ENCODE measurements at places on chromosomes 11 and 22. TPM values are rescaled to one million over a fixed set of nuclear protein-coding genes. Genes with fewer than 3 reads are reported as not detected.

Gene KCNK4
- not detected for total RNA-seq

DNA sequence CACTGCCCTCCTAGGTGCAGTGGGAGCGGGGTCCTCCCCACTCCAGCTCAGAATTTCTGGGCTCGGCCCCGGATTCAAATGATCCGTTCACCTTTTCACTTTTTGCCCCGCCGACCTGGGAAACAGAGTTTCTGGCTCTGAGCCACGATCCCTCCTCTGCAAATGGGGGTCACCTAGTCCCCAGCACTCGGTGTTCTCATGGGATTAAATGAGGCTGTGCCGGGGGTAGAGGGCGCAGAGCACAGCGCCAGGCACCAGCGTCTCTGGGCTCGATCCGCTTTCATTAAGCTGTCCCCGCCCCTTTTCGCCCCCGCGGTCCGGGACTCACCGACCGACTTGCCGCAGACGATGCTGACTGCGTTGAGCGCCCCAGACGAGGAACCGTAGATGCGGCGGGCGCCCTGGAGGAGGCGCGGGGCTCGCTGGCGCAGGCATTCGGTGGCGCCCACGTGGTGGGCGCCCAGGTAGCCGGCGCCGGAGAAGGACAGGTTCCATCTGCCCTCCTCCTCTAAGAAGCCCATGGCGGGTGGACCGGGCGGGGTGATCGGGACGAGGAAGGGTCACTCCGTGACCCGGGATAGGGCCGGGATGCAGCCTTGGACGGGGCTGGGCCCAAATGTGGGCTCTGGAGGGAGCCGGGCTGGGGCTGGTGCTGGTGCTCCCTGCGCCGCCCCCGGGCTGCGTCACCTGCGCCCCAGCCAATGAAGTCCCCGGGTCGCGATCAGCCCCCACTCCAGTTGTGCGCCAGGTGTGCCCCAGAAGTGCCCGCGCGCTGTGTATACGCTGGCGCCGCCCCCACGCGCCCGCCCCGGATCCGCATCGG is at the start of gene PNPLA5:
Gene PNPLA5, minus strand, starts transcription at position 654 of the 823 bp plus-strand sequence. Its CDS starts 133 bp downstream, at position 521.
- peaks cover 51% of the 10 kb centered on the region for H3K27me3 ChIP-seq
- no peak within 1 kb of the TSS for H3K4me3 ChIP-seq
- no peaks in the 10 kb centered on the region for H3K36me3 ChIP-seq
- no peak within 1 kb of the TSS for H3K27ac ChIP-seq
- peak; percentile 68 for DNase-seq

Gene CNIH2
- 1.6 TPM for total RNA-seq

DNA sequence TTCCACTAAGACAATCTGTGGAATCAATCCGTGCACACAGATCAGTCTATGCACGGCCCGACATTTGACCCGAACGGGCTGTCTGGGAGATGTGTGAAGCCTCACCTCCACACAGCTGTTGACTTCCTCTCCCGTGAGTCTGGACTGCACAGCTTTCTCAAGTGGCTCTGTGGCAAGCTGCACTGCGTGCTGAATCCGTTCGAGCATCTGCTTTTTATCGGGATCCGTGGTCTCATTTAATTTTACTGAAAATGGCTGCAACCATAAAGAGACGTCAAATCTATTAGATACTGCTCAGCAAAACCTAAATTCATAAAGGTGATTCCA is 19.3 kb downstream of the CARS1 start:
- DNase-seq: no peak
- H3K27ac ChIP-seq: no peak overlapping the region
- H3K4me3 ChIP-seq: no peak overlapping the region
- no peaks in the 10 kb centered on the region for H3K27me3 ChIP-seq
- H3K4me1 ChIP-seq: peaks cover 13% of the 10 kb centered on the region
- H3K36me3 ChIP-seq: peaks cover 73% of the 10 kb centered on the region

- no peak overlapping the region for H3K27ac ChIP-seq
- H3K4me3 ChIP-seq: no peak overlapping the region
- H3K36me3 ChIP-seq: no peaks in the 10 kb centered on the region
- DNase-seq: no peak
These were observed 87.7 kb upstream of the OPCML start for GRCh38 chr11:133619973-133620372.

DNA sequence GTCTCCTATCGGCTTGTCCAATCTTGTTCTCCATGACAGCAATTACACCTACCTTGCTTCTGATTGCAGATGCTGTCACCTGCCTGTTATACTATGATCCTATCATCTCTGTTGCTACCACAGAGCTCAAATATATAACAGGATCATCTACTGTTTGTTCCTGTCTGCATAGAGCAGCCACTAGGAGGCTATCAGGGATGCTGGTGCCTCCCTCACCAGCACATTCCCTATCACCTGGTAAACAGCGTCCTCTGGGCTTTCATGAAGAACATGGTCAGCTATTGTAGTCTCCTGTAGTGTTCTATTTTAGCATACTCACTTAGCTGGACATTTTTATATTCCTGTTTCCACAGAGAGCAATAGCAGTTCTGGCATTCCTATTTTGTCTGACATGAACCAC is 87.8 kb upstream of the FAT3 start:
- DNase-seq: no peak
- H3K36me3 ChIP-seq: no peaks in the 10 kb centered on the region
- no peak overlapping the region for H3K27ac ChIP-seq

Gene NXPE2
- not detected for total RNA-seq
